ENCODE measurements at places on chromosomes 5 and 9.
A peak's percentile ranks its signal among the peaks of the same experiment; 100 is the strongest.

DNA sequence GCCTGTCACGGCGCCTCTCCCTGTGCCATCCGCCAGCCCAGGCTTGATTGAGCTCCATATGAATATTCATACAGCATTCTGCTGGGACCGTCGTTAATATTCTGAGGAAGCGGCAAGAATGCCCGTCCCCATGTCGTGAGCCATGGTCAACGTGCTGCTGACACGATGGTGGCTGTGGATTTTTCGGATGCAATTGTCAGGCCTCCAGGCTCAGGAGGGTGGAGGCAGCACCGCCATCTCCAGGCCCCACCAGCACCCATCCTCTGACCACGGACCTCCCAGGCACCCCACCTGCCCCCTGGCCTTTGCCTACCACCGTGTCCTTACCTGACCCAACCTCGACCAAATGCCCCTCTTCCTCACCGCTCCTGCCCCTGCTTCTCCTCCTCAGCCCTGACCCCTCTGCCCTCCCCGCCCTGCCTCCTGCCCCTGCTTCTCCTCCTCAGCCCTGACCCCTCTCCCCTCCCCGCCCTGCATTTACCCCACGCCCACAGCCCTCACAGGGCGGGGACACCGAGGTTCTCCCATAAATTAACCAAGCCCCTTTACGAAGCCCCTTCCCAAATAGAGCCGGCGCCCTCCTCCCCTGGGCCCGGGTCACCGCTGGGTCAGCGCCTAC, 9.9 kb downstream of the TMEM250 start:
- DNase-seq = no peak

DNA sequence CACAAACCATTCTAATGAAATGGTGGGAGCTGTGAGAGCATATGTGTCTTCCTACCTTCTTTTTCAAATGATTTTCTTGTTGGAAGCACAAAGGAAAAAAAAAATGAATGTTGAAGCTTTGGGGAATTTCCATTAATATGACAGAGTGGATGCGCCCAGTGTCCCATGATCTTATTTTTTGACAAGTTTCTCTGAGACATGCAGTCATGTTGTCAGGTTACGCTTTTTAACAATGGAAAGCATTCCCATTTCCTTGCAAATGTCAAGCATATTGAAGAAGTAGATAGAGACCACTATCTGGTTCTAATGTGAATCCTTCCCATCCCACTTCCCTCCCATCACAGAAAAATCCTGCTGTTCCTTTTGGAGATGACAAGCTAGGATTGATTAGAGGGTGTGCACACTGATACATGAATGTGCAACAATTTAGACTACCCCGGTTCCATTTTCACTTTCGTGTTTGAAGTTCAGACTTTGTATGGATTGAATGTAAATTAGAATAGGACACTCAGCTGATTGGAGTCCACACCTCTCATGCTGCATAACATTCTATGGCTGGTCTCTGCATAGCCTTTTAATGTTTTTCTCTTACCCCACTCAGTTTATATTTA, 919.4 kb downstream of the TLE4 start:
- DNase-seq = no peak

DNA sequence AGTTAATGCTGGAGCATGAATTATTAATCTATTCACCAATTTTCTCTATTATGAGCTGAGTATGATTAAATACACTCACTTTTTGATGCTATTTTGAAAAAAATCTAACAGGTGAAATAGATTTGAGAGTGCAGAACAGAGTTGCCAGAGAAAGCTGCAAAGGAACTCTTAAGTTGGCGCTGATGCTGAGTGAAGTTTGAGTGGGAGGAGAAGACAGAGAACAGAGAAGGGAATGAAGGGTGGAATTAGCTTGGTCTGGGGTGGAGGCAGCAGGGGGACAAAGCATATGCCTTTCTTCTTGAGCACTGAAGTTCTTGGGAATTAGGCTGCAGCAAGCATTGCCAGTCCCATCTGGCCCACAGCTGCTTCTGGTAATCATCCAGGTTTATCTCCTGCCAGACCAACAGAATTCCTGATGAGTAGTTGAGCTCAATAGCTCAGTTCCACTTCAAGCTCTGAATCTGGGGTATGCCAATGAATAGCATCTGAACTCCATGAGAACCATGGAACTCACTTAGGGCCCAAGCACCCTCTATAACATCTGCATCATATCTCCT, 290.1 kb downstream of the HINT1 start:
- no peak for DNase-seq

- DNase-seq = no peak
These were observed 15.0 kb upstream of the PFDN1 start for GRCh38 chr5:140317859-140318258.

DNA sequence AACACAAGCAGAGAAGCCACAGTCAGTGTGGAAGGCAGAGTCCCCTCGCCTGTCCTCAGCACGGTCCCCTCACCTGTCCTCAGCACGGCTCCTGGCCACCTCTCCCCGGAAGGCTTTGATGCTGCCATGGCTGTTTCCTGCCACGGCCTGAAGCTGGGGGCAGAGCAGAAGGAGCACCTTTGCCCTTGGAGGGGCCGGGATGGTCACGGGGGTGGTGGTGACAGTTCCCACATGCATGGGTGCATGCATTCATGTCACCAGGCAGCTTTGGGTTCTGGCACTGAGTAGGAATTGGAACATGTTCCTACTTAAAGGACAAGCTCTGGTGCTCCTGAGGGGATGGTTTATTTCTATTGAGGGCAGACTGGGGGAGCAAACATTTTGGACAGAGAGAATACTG, 57.8 kb upstream of the PHYKPL start:
- DNase-seq = no peak

DNA sequence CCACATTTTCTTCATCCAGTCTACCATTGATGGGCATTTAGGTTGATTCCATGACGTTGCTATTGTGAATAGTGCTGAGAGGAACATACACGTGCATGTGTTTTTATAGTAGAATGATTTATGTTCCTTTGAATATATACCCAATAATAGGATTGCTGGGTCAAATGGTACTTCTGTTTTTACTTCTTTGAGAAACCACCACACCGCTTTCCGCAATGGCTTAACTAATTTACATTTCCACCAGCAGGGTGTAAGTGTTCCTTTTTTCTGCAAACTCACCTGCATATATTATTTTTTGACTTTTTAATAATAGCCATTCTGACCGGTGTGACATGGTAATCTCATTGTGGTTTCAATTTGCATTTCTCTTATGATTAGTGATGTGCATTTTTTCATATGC, 82.2 kb upstream of the RFX3 start:
- DNase-seq = no peak

GRCh38 chr9:94443032-94443722, 111.7 kb upstream of the PCAT7 start:
- no peak for DNase-seq

- no peak for DNase-seq
These were observed 21.0 kb upstream of the SCGB3A2 start for GRCh38 chr5:147857302-147858129.

- no peak for DNase-seq
These were observed 228.1 kb upstream of the DAPK1 start for GRCh38 chr9:87269296-87270176.

GRCh38 chr5:26026044-26026443, 1012.3 kb downstream of the CDH9 start:
- DNase-seq = no peak

GRCh38 chr5:112795944-112796678, 58.4 kb downstream of the APC start:
- DNase-seq = no peak

GRCh38 chr5:129820-130219, 37.9 kb downstream of the PLEKHG4B start:
- DNase-seq = no peak

DNA sequence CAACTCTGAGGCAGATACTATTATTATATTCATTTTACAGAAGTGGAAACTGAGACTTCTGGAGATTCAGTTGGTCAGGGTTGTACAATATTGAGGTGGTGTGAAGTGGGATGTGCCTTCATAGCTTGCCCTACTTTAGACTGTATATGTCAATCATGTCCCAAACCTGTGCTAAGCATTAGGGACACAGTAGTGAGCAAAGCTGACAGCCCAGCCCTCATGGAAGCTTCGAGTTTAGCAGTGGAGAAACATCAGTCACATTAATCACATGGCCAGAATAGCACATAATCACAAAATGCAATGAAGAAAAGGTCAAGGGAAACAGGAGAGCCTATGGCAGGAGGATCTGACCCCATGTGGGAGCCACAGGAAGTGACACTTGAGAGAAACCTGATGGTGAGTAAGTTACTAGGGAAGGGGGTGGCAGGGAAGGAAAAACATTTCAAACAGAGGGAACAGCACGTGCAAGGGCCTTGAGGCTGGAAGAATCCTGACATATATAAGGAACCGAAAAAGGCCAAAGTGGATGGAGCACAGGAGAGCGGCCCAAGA, 20.5 kb upstream of the RALGPS1 start:
- DNase-seq = no peak

- no peak for DNase-seq
These were observed 78.4 kb upstream of the HTR4 start for GRCh38 chr5:148732692-148733091.

GRCh38 chr5:105882956-105883481, 1787.7 kb downstream of the EFNA5 start:
- no peak for DNase-seq

DNA sequence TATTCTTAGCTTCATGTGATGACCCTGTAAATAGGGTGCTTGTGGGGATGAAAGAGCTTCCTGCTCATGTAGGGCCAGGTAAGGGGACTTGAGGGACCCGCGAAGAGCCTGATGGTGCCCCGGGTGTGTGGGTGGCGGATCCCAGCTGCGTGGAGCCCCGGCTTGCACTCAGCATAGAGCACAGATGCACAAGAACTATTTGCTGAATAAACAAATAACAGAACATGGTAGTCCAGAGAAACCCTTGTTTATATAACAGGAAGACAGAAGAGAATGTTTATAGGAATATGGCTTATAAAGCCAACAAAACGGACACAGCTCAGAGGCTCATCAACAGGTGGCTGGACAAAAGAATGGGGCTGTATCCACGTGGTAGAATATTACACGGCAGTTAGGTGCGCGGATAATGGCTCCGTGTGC, 106.9 kb upstream of the COL5A1 start:
- no peak for DNase-seq

- no peak for DNase-seq
These were observed 31.9 kb upstream of the TBC1D2 start for GRCh38 chr9:98287384-98287783.

DNA sequence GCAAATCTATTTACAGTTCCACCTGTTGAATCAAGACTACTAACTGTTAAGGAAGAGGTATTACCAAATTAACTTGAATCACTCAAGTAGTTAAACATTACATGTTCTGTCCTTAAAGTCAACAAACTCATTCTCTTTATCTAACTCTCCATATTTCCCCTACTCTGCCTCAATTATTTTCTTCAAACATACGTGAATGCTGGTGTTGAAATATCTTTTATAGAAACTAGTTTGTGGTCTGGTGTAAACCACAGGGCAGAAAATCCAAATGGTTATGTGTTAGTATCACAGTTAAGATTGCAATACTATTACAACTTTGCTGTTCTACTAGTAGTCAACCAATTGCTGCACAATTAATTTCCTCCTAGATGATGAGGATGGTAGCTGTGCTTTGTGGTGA, 603.5 kb downstream of the KCTD16 start:
- no peak for DNase-seq

DNA sequence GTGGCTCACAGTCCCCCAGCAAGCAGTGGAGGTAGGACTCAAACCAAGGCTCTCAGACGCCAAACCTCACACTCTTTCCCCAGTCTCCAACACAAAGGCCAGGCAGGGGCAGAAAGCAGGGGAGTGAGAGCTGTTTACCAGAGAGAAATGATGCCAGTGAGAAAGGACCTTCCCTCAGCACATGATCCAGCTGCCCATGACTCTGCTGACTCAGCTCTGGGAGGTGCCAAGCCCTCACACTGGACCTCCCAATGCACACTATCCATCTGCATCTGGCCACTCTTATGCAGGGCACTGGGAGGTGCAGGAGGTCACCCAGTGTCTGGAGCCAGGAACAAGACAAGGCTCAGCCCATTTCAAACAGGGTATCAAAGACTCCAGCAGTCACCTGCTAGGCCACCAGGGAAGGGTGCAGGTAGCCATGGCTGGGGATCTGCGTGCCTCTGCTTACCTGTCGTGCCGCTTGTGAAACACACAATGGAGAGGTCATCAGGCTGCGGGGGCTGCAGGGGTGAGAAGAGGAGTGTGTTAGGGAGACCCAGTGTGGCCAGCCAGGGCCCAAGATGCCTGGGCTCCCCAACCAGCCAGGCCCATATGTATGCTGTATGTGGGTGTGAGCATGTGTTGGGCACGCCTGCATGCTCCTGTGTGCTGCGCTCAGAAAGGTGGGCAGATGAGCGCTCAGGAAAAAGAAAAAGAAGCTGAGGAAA, 26.3 kb downstream of the ACSL6 start:
- no peak for DNase-seq

- DNase-seq = no peak
These were observed 663.2 kb upstream of the RGMB start for GRCh38 chr5:98110282-98110691.

GRCh38 chr5:29833394-29833793, 1360.1 kb upstream of the CDH6 start:
- no peak for DNase-seq

GRCh38 chr9:125931211-125931610, 184.0 kb downstream of the PBX3 start:
- no peak for DNase-seq

DNA sequence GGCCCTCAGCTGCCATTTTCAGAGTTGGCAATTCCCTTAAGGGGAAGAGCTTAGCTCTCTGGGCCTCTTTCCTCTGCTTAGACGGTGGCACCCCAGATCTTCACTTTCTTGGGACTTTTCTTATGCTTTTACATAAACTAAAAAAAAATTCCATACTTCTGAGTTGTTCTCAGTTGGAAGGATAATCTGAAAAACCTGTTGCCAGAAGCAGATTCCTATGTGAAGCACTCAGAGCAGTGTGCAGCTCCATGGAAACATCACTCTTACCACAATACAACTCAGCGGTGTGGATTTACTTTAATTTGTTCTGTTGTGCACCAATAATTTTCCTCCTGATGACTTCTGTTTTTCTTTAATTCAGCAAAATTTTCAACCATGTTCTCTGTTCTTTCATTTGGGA, 44.1 kb upstream of the MROH2B start:
- DNase-seq = no peak

GRCh38 chr5:106399391-106399790, 1271.3 kb downstream of the EFNA5 start:
- no peak for DNase-seq

GRCh38 chr9:35333551-35333950, 156.4 kb upstream of the RUSC2 start:
- DNase-seq = no peak

DNA sequence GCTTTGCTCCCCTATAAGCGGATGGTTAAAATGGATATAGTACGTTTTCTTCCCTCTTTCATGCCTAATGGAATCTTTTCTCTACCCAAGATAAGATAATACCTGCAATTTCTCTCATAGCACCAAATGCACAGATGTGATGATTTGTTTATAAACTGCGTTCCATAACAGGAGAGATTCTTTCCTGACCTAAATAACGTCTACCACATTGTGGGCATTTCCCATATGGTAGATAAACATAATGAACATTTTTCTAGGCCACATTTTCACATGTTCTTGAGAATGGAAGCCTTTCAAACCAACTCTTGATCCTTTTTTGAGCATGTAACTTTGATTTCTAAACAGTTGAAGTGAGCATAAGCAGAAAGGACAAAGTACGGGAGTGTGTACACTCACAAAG, 448.5 kb downstream of the CSNK1G3 start:
- DNase-seq = no peak

- DNase-seq = peak; percentile 92
These were observed 4.5 kb downstream of the RNF208 start for GRCh38 chr9:137217276-137218211.

Measured in mucosa of descending colon (tissue), 3 donors.